ENCODE measurements at places on chromosomes 16 and 17. TPM values are rescaled to one million over a fixed set of nuclear protein-coding genes. Genes with fewer than 3 reads are reported as not detected.

SPN gene
- total RNA-seq, result 3.7 TPM

AP1G1 gene
- 101 TPM for total RNA-seq

DNA sequence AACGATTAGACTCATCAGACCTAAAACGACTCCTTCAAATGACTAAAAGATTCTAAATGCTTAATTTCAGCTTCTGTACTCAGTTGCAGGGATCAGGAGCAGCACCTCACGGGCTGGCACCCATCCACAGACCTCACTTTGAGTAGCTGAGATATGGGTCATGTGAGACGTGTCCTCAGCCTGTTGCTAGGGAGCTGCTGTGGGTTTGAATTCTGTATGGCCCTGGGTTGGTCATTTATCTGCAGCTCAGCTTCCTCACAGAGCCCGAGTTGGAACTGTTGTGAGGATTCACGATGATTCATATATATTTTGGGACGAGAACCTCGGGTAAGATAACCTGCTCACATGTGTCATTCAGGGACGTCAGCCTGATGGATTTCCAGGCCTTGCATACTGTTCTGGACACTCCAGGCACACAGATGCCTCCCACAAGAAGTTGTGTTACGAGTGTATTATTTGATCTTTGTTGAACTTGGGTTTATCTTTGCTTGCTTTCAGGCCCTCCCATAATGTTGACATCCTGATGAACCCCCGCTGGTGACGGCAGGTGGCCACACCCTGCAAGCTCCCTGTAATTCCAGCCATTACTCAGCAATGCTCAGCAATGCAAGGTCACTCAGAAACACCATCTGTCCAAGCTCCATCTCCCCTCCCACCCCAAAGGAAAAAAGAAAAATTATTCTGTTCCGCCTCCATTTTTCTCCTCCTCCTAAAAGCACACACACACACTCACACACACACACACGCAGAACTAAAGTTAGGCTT, 137.6 kb downstream of the RBFOX3 start:
- H3K27ac ChIP-seq, result no peak overlapping the region
- DNase-seq, result no peak
- H3K36me3 ChIP-seq, result no peaks in the 10 kb centered on the region
- no peak overlapping the region for H3K4me3 ChIP-seq
- no peaks in the 10 kb centered on the region for H3K27me3 ChIP-seq

GRCh38 chr16:370979-371514, 709 bp upstream of the MRPL28 start:
- peaks cover 8% of the 10 kb centered on the region for H3K36me3 ChIP-seq
- DNase-seq, result no peak
- H3K27me3 ChIP-seq, result no peaks in the 10 kb centered on the region
- H3K4me1 ChIP-seq, result peaks cover 5% of the 10 kb centered on the region
- H3K27ac ChIP-seq, result peak overlapping the region; percentile 44

- H3K27ac ChIP-seq, result peak overlapping the region; percentile 72
- no peak overlapping the region for H3K4me3 ChIP-seq
- no peaks in the 10 kb centered on the region for H3K4me1 ChIP-seq
- H3K36me3 ChIP-seq, result peaks cover 7% of the 10 kb centered on the region
- H3K27me3 ChIP-seq, result no peaks in the 10 kb centered on the region
- peak; percentile 40 for DNase-seq
Measured at GRCh38 chr17:17877529-17878358, 41.0 kb upstream of the SREBF1 start.

DNA sequence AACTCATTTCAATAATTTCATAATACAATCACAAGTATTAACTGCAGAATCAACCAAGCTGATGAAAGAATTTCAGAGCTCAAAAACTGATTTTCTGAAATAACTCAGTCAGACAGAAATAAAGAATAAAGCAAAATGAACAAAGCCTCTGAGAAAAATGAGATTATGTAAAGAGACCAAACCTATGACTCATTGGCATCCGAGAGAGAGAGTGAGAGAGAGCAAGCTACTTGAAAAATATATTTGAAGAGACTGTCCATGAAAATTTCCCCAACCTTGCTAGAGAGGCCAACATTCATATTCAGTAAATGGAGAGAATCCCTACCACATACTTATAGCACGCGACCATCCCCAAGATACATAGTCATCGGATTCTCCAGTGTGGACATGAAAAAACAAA, 1376.4 kb downstream of the CDH11 start:
- H3K27ac ChIP-seq, result no peak overlapping the region
- no peaks in the 10 kb centered on the region for H3K4me1 ChIP-seq
- H3K36me3 ChIP-seq, result no peaks in the 10 kb centered on the region
- DNase-seq, result no peak
